CD4-positive, alpha-beta T cell treated with Interleukin-17A for 1 hour (primary cell): ENCODE measurements at places on chromosomes 7 and 10.

- DNase-seq: no peak
Measured at GRCh38 chr7:137324796-137325696, 18.5 kb downstream of the PTN start.

DNA sequence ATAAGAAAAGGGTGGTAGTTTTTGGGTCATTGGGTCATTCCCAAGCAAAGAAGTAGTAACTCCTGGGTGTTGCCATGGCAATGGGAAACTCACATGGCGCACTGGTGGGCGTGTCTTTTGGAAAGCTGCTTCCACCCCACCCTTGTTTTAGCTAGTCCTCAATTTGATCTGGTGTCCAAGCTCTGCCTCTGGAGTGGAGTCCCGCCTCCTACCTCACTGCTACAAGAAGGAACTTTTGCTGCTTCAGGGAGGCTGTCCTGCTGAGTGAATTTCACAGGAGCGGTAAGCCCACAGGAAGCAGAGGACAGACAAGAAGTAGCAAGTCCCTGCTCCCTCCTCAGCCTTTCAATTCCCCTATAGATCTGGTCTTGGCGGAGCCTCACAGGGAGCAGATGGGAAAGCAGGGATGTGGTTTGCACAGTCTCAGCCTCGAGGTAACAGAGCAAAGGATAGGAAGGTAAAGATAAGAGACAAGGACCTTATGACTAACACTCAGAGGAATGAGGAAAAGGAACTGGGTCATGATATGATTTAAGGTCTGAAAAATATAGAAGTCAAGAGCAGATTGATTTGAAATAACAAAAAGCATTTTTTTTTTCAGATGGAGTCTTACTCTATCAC is 700.3 kb downstream of the TNS3 start:
- no peak for DNase-seq

DNA sequence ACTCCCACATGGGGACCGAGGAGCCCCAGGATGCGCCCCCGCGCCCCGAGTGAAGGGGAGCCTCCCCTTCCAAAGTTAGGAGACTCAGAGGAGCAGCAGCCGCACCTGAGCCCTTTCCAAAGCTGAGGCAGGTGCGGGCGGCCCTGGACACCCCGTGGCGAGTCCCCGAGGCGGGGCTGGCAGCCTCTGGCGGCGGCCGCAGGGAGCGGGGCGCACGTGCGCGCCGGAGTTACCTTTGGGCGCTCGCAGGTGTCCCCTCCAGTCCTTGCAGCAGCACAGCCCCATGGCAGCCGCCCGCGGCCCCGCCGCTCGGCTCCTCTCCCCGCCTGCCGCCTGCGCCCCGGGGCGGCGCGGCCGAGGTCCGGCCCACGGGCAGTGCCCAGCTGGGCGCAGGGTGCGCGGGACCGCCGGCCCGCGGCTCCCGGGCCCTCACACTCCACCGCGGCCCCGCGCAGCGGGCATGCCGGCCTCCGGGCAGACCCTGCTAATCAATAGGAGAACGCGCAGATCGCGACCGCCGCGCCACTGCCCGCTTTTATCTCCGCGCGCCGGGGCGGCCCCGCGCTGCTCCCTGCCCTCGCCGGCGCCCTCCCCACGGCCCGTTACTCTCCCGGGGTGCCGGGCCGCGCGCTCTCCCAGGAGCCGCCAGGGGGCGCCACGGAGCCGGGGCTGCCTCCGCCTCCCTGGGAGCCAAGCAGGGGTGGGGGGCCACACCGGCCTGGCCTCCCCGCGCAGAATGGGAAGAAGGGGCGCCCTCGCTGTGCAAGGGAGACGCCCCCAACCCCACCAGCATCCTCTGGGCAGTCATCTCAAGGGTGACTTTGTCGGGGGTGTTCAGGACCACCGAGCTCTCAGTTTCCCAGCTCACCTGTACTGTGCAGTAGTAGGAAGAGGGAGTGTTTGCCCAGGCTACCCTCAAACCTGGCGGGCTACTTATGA is 80.8 kb downstream of the ARHGAP22 start:
- DNase-seq: no peak

GRCh38 chr10:84007482-84007881 is 131.8 kb upstream of the GHITM start:
- DNase-seq: no peak

GRCh38 chr7:1434165-1434718 is 25.0 kb downstream of the MICALL2 start:
- DNase-seq: no peak

DNA sequence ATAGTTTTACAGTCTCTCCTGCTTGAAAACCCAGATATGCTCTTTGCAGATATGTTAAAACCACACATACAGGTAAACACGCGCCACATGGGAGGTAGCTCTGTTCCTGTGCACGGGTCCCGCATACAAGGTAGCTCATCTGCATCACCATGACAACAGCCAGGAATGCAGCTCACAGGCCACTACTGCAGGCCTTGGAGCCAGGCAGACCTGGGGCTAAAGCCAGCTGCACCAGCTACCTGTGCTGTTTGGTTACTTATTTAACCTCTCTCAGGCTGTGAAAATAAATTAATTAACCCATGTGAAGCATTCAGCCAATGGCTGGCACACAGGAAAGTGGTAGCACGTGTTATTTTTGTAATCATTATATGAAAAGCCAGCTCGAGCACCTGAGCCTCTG is 428.3 kb downstream of the TNS3 start:
- DNase-seq: no peak

DNA sequence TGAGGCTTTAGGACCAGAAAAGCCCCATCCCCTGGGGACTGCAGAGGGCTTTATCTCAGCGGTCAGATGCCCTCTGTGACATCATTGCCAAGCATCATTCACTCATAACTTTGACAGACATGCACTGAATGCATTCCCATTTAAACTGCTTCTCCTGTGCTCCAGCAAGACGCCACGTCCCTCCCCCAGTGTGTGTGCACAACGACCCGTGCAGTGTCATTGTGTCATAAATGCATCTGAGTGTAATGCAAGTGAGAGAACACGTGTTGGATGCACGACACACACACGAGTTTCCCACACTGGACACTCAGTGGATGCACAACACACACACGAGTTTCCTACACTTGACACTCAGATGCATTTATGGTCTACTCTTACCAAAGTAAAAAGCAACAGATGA is 337.9 kb downstream of the PTPRN2 start:
- DNase-seq: no peak
